Dorsolateral prefrontal cortex (tissue), 122 donors: ENCODE measurements at places on chromosomes 5 and 9. TPM values are rescaled to one million over a fixed set of nuclear protein-coding genes. Genes with fewer than 3 reads are reported as not detected.

C5orf46 gene
- total RNA-seq = not detected

PTPRD gene
- 292 TPM for total RNA-seq

DNAJC25 gene
- 3.2 TPM for total RNA-seq

CAVIN4 gene
- total RNA-seq = 5.0 TPM

ZFP2 gene
- 7.1 TPM for total RNA-seq

NMUR2 gene
- total RNA-seq = not detected

SYK gene
- 2.7 TPM for total RNA-seq

NXNL2 gene
- total RNA-seq = 1.7 TPM

FGF10 gene
- 2.6 TPM for total RNA-seq
